ENCODE measurements at places on chromosomes 1 and 21.

DNA sequence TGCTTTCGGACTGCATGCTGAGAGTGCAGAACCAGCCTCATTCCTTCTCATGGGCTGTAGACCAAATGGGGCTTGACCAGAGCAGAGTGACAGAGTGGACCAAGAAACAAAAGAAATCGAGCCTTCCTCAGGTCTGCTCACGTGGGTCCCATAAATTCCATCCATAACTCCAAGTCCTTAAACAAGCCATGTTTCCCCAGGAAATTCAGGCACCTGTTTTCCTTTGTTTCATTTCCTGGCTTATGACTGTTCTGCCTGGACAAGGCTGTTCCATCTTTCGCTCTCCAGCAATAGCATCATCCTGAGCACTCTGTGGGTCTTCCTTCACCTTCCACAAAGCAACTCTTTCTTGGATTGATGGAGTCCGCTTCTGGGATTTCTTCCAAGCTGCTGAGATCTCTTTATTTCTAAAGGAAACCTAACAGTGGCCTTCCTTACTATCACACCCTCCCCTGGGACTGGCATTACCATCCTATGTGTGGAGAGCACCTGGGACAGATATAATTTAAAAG, 63.9 kb downstream of the LAMC2 start:
- no peak for DNase-seq

DNA sequence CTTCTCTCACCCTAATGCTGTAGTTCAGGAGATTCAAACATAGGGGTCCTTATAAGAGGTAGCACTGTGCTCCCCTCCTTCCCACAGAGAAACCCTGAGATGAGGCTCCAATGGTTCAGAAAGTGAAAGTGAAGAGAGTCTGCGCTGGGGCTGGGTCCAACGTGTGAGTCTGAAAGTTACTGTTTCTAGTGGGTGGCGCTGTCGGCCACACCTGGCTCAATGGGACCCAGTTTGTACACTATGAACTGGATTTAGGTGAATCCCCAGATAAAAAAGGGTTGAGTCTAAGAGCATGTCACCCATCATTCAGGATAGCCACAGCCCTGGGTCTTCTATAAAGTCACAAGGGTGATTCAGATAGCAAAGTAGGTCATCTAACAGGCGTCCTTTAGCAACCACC, 2.8 kb downstream of the SMCP start:
- no peak for DNase-seq

DNA sequence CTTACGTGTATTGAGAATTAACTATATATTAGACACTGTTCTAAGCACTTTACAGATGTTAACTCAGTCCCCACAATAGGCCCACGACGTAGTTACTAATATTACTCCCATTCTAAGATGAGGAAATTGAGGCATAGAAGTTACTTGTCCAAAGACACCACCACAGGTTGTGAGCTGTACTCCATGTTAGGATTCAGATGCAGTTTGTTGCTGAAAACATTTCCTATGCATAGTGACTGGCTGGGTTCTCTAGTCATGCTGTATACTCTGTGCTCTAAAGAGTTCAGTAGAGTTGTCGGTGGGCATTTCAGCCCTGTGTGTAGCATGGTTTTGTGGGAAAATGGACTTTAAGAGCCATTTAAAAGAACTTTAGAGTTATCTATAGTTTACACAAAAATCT, 65.2 kb downstream of the GPR137B start:
- DNase-seq, result no peak

DNA sequence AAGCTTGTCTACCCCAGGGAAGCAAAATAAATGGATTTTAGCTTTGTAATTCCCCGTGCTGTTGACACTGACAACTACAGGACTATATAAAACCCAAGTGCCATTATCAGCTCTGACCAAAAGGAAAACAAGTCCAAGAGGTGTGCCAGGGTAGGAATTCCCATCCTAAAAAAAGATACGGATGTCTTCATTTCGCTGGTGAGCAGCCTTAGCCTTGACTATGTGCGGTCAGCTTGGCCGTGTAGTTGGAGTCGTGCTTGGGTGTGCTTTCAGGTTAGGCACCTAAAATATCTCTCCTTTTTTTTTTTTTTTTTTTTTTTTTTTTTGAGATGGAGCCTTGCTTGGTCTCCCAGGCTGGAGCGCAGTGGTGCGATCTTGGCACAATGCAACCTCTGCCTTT, 28.9 kb upstream of the ACTN2 start:
- DNase-seq, result no peak

DNA sequence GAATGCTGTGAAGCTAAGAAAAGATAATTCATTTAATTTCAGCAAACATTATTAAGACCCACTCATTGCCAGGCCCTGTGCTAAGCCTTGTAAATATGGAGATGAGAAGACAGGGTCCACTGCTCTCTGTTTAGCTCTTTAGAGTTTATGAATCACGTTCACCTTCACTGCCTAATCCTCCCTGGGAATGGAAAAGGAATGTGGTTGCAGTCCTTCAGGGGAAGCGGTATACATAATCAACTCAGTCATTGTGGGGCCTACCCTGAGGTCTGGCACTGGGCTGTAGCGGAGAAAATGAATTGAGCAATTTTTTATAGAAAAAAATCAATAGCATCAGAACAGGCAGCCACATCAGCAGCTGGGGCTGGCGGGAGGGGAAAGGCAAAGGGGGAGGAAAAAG, 412.1 kb upstream of the NFIA start:
- DNase-seq, result no peak

DNA sequence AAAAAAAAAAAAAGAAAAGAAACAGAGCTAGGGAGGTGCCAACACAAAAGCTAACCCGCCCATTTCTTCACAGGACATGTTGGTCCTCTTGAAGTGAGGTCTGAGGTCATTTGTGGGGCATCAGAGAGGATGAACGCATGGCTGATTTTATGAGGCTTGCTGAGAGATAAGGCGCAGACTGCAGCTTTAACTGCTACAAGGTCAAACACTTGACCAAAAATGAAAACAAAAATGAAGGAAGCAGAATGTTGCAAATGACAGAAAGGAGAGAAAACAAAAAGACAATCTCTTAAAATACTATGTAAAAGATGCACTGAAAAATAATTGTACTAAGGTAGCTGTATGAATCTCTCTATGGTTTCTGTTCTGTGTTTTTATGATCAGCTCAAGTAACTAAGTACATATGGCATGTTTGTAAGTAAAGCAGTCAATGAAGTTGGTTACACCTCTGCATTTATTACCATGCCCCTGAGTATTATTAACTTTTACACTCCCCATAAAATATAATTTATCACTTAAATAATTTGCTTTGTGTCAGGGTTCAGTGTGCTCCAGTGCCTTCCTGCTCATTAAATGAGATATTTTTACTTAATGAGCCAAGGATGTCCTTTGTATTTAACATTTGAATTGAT, 249.1 kb upstream of the NR5A2 start:
- DNase-seq, result no peak

GRCh38 chr1:11211925-11212587, 22.9 kb downstream of the ANGPTL7 start:
- DNase-seq, result no peak

DNA sequence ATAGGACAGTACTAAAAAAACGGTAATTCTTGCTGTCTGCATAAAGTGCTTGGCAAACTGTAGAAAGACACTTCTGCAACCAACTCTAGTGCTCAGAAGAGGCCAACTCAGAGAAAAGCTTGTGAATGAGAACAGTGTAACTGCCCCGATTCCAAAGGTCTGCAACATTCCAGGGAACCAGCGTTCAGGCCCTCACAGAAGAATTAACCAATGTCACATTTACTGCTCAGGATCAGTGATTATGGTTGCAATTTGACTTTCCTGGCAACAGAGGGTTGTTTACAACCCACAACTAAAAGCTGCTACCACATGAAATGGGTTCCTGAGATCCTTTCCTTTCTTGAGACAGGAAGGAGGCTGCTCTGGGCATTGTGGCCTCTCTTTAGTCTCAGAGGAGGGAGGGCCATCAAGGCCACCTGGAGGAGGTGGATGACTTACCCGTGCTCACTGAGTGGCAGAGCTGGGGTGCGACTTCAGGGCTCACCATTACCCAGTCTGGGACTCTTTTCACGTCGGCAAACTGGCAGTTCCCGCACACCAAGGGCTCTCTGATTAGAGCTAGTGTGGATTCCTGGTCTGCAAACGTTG, 15.3 kb downstream of the SRSF4 start:
- DNase-seq, result peak; percentile 54

- peak; percentile 87 for DNase-seq
Measured at GRCh38 chr1:44103270-44104131, 15.1 kb upstream of the KLF17 start.

- no peak for DNase-seq
Measured at GRCh38 chr1:62765981-62766380, 18.0 kb upstream of the ATG4C start.

DNA sequence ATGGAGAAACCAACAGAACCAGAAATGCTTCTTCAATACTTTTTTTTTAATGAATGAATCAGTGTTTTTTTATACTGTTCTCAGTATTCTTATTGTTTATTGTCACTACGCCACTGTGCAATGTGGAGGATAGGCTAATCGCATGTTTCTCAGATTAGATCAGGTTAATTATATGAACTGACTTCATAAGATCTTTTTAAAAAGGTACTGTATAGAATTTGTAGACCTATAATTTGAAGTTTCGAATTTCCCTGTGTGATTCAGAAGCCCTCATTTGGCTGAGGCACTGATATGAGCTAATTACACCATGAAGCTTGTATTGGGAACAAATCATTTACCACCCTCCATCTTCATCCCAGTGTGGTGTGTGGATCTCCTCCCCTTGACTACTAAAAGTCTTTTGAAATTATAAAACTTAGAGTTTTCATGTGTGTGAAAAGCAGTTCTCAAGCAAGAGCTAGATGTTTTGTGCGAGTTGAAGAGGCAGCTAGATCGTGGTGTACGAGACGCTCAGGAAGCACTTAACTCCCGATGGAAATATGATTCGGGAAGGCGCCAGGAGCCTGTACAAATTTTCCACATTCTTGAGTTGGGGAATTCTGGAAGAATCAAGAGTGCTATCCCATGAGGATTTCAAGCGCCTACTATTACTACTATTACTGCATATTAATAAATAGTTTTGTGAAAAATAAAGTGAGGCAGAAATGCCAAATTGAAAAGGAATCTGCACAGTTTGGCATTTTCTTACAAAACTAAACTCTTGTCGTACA, 52.1 kb upstream of the KCNE2 start:
- DNase-seq, result no peak

DNA sequence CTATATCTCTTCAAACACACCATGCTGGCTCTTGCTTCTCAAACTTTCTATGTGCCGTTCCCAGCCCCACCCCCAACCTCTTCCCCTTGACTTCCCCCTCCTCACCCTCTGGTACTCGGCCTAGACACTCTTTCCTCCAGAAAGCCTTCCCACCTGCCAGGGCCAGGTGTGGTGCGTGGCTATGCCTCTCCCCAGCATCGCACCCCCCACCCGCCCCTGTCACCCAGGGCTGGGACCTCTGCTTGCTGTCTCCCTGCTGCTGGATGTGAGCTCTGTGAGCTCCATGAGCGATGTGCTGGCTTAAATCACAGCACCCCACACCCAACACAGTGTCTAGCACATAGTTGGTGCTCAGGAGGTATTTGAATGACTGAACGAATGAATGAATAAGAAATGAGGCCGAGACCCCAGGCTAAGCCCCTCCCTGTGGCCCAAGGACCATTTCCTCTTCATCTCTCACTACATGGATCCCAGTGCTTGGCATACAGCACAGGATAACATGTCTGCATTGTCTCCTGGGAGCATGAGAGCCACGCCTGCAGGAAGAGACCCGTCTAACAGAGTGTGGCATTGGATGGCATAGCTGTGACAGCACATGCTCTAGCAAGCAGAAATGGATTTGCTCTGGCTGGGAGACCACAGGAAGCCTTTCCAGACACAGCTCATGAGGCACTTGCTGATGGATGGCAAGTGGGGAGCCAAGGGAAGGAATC, 19.7 kb downstream of the TNNT2 start:
- DNase-seq, result no peak

Measured in H9 (cell line).